ENCODE measurements at places on chromosomes 7 and 10.

- DNase-seq: no peak
Observed at GRCh38 chr10:26863351-26864076, 2.8 kb upstream of the ABI1 start.

DNA sequence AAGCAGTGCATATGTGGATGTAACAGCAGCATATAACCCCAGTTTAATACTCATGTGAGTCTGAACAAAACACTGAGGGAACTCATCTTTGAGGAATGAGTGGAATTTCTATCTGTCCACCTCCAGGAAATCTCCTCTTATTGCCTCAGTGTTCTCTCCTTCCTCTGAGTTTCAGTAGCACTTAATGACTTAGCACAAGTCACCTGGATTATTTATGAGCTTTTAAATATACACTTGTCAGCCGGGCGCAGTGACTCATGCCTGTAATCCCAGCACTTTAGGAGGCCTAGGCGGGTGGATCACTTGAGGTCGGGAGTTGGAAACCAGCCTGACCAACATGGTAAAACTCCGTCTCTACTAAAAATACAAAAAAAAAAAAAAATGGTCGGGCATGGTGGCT lies 4.3 kb downstream of the LRRC20 start:
- DNase-seq: no peak

GRCh38 chr7:118311121-118311836 lies 86.8 kb downstream of the ANKRD7 start:
- DNase-seq: peak; percentile 12

DNA sequence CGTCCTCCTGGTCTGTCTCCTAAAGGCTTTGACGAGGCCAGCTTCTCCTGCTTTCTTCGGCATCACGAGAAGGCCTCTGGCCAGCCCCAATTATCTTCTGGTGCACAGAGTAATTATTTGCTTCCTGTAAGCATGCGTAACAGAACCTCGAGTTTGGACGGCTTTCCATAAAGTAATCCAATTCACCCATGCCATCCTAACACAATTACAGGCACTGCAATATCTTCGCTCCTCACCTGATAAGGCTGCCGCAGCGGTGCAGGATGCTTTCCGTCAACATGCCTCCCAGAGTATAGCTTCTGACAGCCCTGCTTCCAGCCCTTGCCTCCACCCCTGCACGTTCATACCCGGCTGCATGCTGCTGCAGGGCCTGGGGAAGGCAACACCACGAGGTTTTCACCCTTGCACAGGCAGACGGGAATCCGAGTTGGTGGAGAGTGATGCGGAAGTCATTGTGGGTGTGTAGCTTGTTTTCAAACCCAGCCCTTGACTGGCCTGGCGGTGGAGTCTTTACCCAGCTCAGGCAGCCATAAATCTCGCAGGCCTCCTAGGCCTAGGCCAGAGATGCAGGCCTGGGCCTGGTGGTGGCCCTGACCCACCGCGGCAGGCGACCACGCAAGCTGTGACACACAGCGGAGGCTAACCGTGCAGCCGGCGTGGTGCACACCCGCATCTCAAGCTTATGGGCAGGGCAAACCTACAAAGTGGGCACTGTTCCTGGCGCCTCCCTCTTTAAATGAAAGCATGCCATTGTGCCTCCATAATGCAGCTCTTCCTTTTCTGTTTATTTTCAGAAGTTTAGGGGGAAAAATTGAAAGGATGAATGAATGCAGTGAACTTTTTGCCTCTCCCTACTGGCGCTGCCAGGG lies 12.7 kb downstream of the EBF3 start:
- DNase-seq: no peak

DNA sequence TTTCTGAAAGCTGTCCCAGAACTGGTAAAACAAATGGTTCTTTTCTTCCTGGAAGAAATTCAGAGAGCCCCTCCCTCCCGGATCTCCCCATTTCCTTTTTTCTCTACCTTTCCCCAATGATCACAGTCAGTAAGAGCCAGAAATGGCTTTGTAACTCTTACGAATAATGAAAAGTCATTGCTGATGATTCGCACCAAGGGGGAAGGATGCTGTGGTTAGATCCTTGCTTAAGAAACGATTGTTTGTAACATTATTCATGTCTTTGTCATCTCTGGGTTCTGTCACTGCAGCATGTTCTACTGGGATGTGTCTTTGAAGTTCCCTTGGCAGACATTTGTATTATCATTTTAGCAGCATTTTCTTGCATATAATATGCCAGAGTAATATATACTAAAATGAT lies 138.9 kb downstream of the CACNB2 start:
- no peak for DNase-seq
